Right atrium auricular region (tissue), 2 donors: ENCODE measurements at places on chromosomes 7 and 10. TPM values are rescaled to one million over a fixed set of nuclear protein-coding genes. Genes with fewer than 3 reads are reported as not detected.

The PNLIPRP1 gene
- not detected for total RNA-seq

DNA sequence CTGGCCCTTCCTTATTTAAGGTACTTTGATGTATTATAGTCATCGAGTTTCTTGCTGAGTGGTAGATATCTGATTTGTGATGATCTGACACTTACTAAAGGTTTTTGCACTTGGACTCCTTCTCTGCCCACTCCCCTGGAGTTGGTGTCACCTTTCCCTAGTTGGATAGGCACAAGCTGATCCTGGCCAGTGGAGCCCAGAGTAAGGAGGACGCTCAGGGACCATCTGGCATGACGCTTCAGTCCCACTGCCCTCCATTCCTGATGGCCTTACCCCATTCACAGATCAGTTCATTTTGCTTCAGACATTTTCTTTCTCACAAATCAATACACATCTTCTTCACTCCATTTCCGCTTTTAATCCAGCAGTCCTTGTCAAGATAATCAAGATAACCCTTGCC lies 20.1 kb downstream of the ASB15 start:
- DNase-seq: no peak

DNA sequence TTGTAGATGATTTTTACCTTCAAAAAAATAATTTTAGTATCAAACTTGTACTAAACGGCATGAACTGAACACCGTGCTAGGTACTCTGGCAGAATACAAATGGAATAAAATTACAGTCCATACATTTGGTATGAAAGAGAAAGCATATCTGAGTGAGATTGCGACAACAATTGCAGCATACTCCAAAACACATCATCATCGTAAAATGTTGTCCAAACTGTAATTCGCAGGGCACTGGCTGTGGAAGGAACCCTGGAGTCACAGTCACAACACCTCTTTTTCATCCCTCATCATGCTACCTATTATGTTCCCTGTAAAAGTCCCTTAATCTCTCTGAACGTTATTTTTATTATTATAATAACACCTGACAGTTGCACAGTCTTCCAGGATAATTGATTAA lies 13.5 kb downstream of the CREM start:
- DNase-seq: no peak

The TRPV6 gene
- 0.19 TPM for total RNA-seq

The ARHGEF35 gene
- 1.7 TPM for total RNA-seq
